ENCODE measurements at places on chromosomes 3 and 15. TPM values are rescaled to one million over a fixed set of nuclear protein-coding genes. Genes with fewer than 3 reads are reported as not detected.

The SPINK8 gene
- not detected for total RNA-seq

The TRAK1 gene
- 37.7 TPM for total RNA-seq

The PIGBOS1 gene
- 5.6 TPM for total RNA-seq

The POPDC2 gene
- 0.15 TPM for total RNA-seq

The ABI3BP gene
- 1.6 TPM for total RNA-seq

Measured in smooth muscle cell of the coronary artery (primary cell).